ENCODE measurements at places on chromosomes 6 and 20.
A peak's percentile ranks its signal among the peaks of the same experiment; 100 is the strongest.

- no peak for DNase-seq
Measured at GRCh38 chr6:33815854-33816253, 12.1 kb upstream of the MLN start.

DNA sequence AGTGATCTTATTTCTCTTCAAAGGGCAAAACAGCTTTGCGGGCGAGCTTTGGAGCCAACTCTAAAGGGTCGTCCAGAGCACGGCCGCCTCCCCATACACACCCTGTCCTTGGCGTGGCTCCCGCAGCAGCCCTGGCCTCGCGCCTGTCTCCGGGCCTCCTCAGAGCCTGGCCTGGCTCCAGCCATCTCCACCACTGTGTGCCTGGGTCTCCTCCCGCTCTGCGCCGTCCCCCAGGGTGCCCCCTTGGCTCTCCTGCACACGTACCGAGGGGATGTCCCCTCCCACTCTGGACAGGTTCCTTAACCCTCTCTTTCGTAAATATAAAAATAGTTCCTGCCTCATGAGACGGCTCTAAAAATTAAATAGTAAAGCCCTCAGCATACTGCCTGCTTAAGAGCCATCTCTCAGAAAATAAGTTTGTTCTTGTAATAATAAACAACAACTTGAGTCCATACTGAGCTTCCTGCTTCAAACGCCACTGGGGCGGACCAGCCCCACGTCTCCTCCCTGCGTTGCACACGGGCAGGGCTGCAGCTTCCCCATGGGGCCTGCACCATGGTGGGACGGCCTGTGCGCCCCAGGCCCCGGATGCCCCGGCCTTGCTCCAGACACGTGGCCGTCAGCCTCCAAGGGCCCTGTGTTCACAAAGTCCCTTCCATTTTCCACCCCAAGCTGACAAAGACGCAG is 226.2 kb downstream of the TTLL2 start:
- DNase-seq, result no peak

DNA sequence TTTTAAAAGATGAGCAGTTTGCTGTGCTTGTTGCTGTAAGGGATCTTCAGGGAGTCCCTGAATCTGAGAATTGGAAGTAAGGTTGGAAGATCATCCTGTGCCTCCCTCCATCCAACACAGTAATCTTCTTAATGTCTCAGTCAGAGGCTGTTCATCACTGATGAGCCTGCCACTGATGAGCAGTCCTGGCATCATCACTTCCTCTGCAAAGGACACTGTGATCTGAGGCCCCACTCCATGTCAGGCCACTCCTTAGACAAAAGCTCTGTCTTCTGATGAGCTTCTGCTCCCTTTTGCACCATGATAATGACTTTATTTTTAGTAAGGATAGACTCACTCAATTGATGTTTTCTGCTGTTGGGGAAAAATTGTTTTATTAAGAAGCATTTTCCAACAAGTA is 121.0 kb downstream of the UST start:
- DNase-seq, result no peak

- no peak for DNase-seq
Measured at GRCh38 chr20:16821211-16822089, 73.3 kb downstream of the OTOR start.

GRCh38 chr20:1434571-1435336 is 31.9 kb downstream of the NSFL1C start:
- peak; percentile 42 for DNase-seq

- no peak for DNase-seq
Measured at GRCh38 chr20:39944861-39945260, 744.2 kb downstream of the MAFB start.

- DNase-seq, result no peak
Measured at GRCh38 chr20:14114065-14114704, 118.9 kb downstream of the MACROD2 start.

GRCh38 chr20:64110411-64111068 is 3.2 kb upstream of the NPBWR2 start:
- no peak for DNase-seq

- no peak for DNase-seq
Measured at GRCh38 chr6:134162932-134163331, 110.5 kb upstream of the SLC2A12 start.

DNA sequence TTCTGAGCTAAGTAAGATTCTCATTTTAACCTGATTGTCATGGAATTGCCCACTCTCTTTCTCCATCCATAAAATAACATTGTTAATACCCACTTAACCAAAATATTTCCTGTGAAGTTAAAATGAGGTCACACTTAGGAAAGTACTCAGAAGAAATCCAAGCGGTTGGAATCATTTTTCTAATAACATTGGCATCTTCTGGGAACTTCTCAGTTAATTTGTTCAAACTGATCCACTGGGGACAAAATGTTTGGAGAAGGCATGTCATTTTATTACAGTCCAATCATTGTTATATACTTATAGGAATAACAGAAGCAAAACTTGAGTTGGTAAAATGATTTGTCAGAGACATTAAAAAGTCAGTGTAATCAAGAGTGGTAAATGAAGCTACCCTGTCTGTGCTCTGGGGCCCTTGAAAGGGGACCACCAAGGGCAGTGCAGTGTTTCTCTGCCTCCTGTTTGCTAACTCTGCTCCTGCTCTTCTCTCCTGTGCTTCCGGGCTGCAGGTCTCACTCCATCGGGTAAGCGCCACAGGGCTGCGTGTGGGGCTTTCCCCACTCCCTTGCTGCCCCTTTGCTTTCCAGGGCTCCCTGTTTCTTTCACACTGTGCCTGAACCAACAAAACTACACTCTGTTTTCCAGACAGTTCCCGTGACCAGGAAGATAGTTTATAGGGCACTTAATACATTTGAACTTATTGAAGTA is 50.1 kb downstream of the HDDC2 start:
- no peak for DNase-seq

- DNase-seq, result no peak
Measured at GRCh38 chr20:57326667-57327455, 2.7 kb upstream of the SPO11 start.

GRCh38 chr6:144811140-144811539 is 526.0 kb downstream of the UTRN start:
- no peak for DNase-seq

GRCh38 chr6:25456249-25457040 is 177.3 kb downstream of the CARMIL1 start:
- no peak for DNase-seq

DNA sequence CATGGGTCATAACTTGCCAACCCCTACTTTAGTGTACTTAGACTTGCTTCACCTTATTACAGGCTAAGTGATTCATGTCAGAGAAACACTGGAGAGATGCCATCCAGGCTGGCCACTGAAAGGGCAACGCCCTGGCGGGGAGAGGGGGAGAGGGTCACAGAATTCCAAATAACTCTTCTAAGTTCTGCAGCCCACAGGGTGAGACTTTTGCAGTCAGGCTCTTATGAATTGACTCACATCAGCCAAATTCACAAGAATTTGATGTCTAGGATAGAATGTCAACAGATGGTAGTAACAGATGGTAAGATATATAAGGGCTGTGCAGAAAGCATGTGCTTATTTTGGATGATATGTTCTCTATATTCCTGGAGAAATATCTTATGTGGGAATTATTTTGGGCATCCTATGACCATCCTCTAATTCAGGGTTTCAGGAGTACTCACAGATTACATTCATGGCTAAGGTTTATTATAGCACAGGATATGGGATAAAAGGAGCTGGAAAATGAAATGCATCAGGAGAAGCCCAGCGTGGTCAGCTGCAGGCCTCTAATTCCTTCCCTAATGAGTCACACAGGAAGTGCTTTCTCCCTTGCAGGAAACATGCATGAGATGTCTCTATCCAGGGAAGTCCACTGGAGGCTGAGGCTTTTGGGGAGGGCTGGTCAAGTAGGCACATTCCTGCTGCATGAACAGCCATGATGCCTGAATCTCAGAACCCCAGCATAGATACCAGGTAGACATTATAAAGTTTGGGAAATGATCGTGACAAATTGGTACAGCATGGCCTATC is 58.7 kb upstream of the RIN2 start:
- DNase-seq, result no peak

- no peak for DNase-seq
Measured at GRCh38 chr20:40197691-40198090, 491.3 kb downstream of the MAFB start.

DNA sequence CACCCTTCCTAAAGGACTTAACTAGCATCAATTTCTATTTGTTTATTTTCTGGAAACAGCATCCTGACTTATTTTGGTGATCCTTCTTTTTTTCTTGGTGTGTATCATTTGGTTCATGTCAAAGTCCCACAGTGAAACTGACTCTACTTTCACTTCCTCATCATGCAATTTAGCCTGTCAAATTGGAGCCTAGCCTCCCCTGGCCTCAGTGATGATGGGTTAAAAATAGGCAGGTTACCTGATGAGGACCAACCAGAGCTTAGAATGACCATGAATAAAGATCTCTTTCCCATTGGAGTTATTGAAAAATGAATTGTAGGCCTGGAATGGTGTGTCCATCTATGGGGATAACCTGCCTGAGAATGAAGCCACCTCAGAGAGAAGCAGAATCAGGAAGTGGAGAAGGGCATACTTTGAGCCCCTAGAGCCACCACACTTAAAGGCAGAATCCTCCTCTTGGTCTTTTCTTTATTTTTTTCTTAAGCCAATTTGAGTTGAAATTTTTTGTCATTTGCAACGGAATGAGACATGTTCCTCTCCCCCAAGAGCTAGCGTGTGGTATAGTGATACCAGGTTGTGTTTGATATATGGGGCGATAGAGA is 105.6 kb downstream of the BTBD3 start:
- no peak for DNase-seq

GRCh38 chr6:115594891-115595290 is 465.8 kb downstream of the FRK start:
- no peak for DNase-seq

GRCh38 chr6:4775494-4776130 is 592 bp upstream of the CDYL start:
- peak; percentile 25 for DNase-seq

All from activated CD4-positive, alpha-beta T cell treated with anti-CD3 and anti-CD28 coated beads, Interleukin-2, amount 50 U/mL, for 24 hours (primary cell).